ENCODE measurements at places on chromosomes 2 and 18.

DNA sequence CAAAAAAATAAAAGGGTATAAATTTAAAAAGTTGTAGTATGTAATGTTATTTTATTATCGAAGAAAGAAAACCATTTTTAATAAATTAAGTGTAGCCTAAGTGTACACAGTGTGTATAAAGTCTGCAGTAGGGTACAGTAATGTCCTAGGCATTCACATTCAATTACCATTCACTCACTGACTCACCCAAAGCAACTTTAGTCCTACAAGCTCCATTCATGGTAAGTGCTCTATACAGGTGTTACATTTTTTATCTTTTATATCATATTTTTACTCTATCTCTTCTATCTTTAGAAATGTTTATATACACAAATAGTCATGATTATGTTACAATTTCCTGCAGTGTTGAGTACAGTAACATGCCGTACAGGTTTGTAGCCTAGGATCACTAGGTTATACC lies 59.5 kb downstream of the RABL2A start:
- DNase-seq: no peak

GRCh38 chr18:59446012-59446411 lies 86.9 kb upstream of the LMAN1 start:
- DNase-seq: peak; percentile 66

DNA sequence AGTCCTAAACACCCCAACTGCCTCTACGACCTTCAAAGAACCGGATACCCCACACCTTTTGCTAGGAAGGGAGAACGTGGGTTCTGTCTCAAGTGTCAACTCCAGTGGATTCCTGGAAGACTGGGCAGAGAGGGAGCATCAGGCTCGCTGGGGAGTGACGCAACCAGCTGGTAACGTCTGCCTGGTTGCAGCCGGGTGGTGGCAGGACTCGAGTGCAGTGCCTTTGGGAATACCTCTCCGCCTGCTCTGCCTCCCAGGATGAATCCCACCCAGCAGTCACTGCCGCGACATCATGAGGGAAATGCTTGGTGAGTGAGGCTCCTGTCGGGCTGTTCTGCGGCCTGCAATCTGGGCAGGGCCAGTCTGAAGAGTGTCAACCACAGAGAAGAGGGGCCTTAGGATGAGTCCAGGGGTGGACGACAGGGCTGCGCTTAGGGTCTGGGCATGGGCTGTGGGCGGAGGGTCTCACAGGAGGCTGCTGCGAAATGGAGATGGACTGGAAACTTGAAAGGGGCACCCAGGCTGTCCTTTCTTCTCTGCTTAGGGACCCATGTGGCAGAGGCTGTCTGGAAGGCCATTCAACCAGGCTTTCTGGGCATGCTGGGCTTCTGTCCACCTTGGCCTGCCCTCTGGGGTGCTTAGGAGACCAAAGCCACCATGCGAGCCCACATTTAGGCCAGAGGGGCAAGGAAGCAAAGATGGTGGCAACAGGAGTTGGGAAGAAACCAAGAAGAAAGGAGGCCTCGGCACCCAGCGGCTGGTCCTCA lies 12.9 kb downstream of the GPR17 start:
- no peak for DNase-seq

- DNase-seq: no peak
These were observed 92.7 kb downstream of the CSRNP3 start for GRCh38 chr2:165562233-165562632.

DNA sequence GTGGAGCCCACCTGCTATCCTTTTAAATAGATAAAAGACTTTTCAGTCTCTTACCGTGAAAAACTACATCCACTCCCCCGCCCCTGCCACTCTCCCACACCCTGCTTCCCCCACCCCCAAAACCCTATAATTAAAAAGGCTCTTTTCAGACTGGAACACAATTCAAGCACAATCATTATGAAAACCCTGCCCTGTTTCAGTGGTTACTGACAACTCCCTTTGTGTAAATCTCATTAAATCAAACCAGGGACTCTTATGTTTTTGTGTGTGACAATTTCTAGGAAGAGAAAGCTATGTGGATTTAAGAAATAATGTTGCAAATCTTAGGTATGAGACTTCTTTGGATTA lies 21.0 kb upstream of the ZNF532 start:
- DNase-seq: no peak

DNA sequence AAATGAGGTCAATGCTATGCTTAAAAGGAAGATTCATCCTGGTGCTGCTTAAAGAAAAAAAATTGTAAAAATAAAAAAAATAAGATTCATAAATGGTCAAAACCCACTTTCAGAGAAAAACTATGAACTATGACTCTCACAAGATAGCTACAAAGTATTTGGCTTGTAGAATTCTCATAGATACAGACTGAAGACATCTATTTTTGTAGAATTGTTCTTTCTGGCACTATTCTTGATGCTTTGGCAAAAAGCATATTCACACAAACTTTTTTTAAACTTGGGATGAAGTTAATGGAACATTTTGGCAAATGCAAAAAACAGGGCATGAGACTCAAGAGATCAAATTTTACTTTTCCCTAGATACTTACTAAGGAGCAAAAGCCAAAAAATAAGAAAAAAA lies 12.5 kb upstream of the ANKRD29 start:
- no peak for DNase-seq

- DNase-seq: no peak
These were observed 513.7 kb upstream of the ID2 start for GRCh38 chr2:8168022-8168717.
